MCF 10A (cell line): ENCODE measurements at places on chromosomes 16 and 17.
A peak's percentile ranks its signal among the peaks of the same experiment; 100 is the strongest.

- DNase-seq: no peak
These were observed 6.0 kb downstream of the SCN4A start for GRCh38 chr17:63966646-63967264.

DNA sequence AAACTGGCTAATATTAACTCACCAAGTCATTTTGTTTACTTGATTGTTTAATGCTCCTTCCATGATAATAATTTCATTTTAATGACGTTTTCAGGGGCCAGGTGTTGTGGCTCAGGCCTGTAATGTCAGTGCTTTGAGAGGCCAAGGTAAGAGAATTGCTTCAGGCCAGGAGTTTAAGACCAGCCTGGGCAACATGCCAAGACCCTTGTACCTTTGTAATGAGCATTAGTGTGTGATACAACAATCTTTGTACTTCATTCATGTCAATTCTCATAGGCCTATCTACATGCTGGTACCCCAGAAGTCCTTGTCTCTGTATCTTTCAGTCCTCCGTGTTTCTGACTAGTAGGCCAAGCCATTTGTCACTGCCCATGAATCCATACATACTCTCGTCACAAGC lies 296.9 kb downstream of the ZFHX3 start:
- no peak for DNase-seq

- DNase-seq: peak; percentile 62
These were observed 32.1 kb upstream of the JPT2 start for GRCh38 chr16:1645914-1646525.

- DNase-seq: peak; percentile 64
These were observed at the start of gene SDR42E1 for GRCh38 chr16:82011199-82011641. Gene SDR42E1 (minus strand): TSS chr16:82011470. CDS start chr16:82000858, 10,612 bp downstream.

DNA sequence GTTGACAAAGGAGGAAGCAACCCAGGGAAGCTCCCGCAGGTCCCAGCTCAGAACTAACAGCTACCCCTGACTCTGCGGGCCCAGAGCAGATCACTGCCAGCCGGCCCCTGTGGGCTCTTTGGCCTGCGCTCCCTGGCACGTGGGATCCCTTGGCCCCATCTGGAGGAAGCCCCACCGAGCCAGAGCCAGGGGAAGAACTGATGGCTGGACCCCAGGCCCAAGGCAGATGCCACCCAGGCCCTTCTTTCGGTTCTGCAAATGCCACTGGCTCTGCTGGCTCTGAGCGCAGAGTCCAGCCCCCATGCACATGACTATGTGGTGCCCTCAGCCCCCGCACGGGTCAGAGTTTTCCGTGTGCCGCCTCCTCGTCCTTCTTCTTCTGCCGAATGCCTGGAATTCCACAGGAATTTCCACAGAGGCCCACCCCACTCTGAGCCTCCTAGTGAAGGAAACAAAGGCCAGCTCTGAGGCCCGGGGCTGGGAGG lies 35.8 kb upstream of the SNN start:
- no peak for DNase-seq

DNA sequence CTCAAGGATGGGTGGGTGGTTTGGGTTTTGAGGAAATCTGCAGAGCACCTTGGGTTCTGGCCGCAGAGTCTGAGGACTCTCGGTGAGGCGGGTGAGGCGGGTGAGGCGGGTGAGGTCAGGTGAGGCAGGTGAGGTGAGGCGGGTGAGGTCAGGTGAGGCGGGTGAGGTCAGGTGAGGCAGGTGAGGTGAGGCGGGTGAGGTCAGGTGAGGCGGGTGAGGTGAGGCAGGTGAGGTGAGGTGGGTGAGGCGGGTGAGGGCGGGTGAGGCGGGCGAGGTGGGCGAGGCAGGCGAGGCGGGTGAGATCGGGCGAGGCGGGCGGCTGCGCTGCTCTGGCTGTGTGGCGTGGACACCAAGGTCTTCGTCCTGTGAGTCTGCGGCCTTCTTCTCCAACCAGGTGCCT lies 24.1 kb upstream of the RPL13 start:
- no peak for DNase-seq
